ENCODE measurements at places on chromosomes 5 and 9.
A peak's percentile ranks its signal among the peaks of the same experiment; 100 is the strongest.

GRCh38 chr9:122053567-122054350, 39.3 kb downstream of the TTLL11 start:
- no peak overlapping the region for H3K27ac ChIP-seq
- no peaks in the 10 kb centered on the region for H3K27me3 ChIP-seq
- H3K4me1 ChIP-seq: no peaks in the 10 kb centered on the region
- no peaks in the 10 kb centered on the region for H3K36me3 ChIP-seq

GRCh38 chr5:133932441-133933168, 35.8 kb downstream of the C5orf15 start:
- no peaks in the 10 kb centered on the region for H3K27me3 ChIP-seq
- no peak overlapping the region for H3K4me3 ChIP-seq
- no peaks in the 10 kb centered on the region for H3K36me3 ChIP-seq
- peak; percentile 18 for DNase-seq

DNA sequence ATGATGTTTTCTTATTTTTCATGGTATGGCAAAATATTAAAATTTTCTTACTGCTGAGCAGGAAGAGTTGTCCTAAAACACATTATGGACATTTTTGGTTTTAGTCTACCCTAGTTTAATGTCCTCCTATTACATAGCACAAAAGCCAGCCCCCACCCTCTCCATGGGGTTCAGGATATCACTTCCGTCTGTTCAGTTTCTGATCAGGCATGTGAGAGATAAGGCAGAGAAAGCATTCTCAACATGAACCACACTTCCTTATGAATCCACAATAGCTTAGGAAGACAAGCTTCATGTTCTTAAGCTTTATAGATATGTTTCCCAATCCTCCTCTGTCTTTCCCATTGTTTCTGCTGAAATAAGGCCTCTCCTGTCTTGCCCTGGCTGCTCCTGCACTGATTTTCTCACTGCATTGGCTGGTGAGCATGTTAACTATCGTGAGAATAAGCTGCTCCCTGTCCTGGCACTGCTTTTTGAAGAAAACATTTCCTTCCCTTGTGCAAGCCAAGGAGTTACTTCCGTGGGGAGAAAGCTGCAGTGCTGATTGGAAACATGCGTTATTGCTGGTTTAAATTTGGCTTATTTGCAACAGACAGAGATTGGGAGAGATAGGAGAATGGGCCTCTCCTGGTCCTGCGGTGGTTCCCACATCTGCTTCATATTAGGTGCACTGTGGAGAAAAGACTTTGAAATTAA, 260.3 kb upstream of the RPS23 start:
- no peaks in the 10 kb centered on the region for H3K36me3 ChIP-seq
- H3K4me3 ChIP-seq: no peak overlapping the region
- DNase-seq: no peak
- no peak overlapping the region for H3K27ac ChIP-seq
- H3K4me1 ChIP-seq: no peaks in the 10 kb centered on the region

DNA sequence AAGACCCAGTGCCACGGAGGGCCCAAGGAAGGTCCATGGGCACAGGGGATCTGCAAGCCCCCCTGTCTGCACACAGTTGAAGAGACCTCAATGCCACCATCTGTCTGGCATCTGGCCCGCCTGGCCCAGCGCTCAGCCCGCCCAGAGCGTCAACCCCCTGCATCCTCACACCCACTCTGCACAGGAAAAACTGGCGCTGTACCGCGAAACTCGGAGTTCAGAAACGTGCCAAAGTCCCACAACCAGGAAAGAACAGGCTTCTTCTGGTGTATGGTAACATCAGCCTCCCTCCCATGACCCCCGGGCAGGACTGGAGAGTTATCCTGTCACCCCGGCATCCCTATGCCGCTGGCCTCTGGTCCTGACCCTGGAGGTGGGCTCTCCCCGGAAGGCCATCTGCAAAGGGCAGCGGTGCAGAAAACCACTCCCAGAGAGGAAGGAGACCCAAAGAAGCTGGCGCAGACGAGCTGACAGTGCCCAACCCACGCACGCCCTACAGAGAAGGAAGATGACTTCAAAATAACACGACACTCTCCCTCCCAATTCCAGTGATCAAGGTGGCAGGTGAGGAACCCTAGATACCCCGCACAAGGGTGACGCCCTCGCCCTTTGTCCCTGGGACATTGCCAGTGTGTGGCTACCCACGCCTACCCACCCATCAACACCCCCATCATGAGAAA, 18.9 kb downstream of the VAV2 start:
- H3K4me3 ChIP-seq: no peak overlapping the region
- peaks cover 32% of the 10 kb centered on the region for H3K4me1 ChIP-seq
- H3K27me3 ChIP-seq: no peaks in the 10 kb centered on the region
- peak; percentile 60 for DNase-seq
- peak overlapping the region; percentile 40 for H3K27ac ChIP-seq

- H3K36me3 ChIP-seq: no peaks in the 10 kb centered on the region
- no peak overlapping the region for H3K27ac ChIP-seq
- peaks cover 97% of the 10 kb centered on the region for H3K27me3 ChIP-seq
- no peaks in the 10 kb centered on the region for H3K4me1 ChIP-seq
- no peak overlapping the region for H3K4me3 ChIP-seq
- no peak for DNase-seq
Measured at GRCh38 chr9:137138058-137138721, 764 bp upstream of the GRIN1 start.

Data from transverse colon (tissue), 4 donors.